ENCODE measurements at places on chromosomes 5 and 9. TPM values are rescaled to one million over a fixed set of nuclear protein-coding genes. Genes with fewer than 3 reads are reported as not detected.

Gene FOXD4L5
- total RNA-seq = 0.37 TPM

Gene FBP2
- not detected for total RNA-seq

GRCh38 chr5:143464723-143465490 is 61.4 kb upstream of the NR3C1 start:
- H3K36me3 ChIP-seq = no peaks in the 10 kb centered on the region
- H3K4me3 ChIP-seq = no peak overlapping the region

DNA sequence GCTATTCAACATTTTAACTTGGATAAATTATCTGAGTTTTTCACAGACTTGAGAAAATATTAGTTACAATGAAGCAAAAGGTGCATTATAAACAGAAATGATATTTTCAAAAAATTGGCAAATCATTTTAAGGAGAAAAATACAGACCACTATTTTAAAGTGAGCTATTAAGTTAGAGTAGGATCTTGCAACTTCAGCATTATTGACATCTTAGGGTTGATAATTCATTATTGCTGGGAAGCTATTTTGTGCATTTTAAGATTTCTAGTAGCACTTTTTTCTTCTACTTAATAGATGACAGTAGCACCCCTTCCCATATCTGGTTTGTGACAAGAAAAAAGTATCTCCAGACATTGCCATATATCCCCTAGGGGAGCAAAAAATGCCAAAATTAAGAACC is 774.1 kb downstream of the CDH12 start:
- H3K27me3 ChIP-seq = no peaks in the 10 kb centered on the region
- DNase-seq = no peak
- no peak overlapping the region for H3K27ac ChIP-seq

DNA sequence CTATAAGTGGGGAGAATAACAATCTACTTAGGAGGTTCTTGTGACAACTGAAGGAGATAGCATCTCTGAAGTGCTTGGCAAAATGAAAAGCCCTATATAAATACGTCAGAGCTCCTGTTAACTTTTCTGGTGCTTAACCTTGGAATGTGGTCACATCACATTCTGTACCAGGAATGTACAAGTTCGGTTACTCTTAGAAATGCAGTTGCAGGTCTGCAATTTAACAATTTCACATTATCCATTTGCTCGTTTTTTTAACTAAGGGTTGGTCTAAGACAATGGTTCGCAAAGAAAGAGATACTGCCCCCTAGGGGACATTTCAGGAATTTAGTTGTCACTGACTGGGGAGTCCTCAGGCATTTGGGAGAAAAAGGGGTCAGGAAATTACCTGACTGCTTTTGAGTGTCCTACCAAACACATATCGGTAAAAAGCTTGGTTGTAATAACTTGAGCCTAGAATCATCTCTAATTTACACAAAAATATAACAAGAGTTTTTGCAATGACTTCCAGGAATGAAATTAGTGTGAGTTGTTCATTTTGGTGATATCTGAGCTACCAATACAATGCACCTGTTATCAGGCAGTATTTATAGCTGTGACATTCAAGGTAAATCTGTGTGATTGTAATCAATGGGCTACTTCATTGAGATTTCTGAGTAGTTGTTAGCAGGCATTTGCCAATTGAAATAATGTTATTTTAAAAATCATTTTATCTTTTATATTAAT is 5.4 kb upstream of the HBEGF start:
- H3K4me3 ChIP-seq = no peak overlapping the region
- H3K27ac ChIP-seq = no peak overlapping the region
- H3K4me1 ChIP-seq = peaks cover 49% of the 10 kb centered on the region
- DNase-seq = peak; percentile 54
- H3K36me3 ChIP-seq = no peaks in the 10 kb centered on the region
- H3K27me3 ChIP-seq = no peaks in the 10 kb centered on the region

GRCh38 chr5:157050050-157050449 is 8.9 kb downstream of the HAVCR1 start:
- H3K4me3 ChIP-seq = no peak overlapping the region
- peak overlapping the region; percentile 12 for H3K27ac ChIP-seq
- no peaks in the 10 kb centered on the region for H3K27me3 ChIP-seq
- peaks cover 16% of the 10 kb centered on the region for H3K4me1 ChIP-seq
- no peak for DNase-seq

DNA sequence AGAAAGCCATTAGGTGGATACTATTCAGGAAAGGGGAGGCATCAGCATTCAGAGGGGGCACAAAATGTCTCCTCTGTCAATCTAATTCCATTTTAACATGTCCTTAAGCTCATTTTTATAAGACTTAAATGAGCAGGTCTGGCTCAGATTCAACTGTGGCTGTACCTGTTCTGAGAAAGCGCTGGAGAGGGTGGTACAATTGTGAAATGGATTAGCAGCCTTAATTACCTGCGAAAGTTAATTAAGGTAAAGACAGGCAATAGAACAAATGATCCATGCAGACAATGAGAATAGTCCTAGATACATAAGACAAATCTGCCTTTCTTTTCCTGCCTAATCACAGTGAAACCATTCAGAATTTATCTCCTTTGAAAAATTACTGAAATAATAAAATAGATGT is 96.2 kb downstream of the TAF11L14 start:
- no peak overlapping the region for H3K27ac ChIP-seq
- no peaks in the 10 kb centered on the region for H3K36me3 ChIP-seq
- H3K4me3 ChIP-seq = no peak overlapping the region
- peaks cover 24% of the 10 kb centered on the region for H3K27me3 ChIP-seq

- DNase-seq = no peak
- H3K27ac ChIP-seq = no peak overlapping the region
- no peaks in the 10 kb centered on the region for H3K4me1 ChIP-seq
- H3K4me3 ChIP-seq = no peak overlapping the region
- H3K27me3 ChIP-seq = no peaks in the 10 kb centered on the region
Observed at GRCh38 chr5:40911266-40911665, 2.0 kb downstream of the C7 start.

DNA sequence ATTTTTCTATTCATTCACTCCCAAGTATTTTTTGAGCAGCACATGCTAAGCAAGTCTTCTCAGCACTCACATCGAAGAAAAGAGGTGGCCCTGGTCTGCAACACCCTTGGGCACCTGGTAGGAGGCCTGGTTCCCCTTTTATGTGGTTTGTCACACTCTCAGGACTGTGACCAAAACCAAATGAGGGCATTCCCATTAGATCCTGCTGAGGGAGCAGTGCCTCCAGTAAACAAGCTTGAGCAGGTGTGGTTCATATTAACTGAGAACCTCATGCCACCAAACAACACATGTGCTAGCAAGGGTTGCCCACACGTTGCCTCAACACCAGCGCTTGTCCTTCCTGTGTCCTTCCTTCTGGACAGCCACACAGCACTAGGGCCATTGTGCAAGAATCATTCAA is 26.9 kb upstream of the SYK start:
- H3K4me3 ChIP-seq = no peak overlapping the region
- H3K27me3 ChIP-seq = no peaks in the 10 kb centered on the region
- H3K27ac ChIP-seq = no peak overlapping the region
- H3K36me3 ChIP-seq = no peaks in the 10 kb centered on the region
- DNase-seq = no peak

Data from PC-9 (cell line).